ENCODE measurements at places on chromosomes 2 and 18.

- DNase-seq: no peak
These were observed 12.6 kb downstream of the GLI2 start for GRCh38 chr2:120748310-120748709.

GRCh38 chr2:177568893-177569292, 176.3 kb downstream of the AGPS start:
- DNase-seq: no peak

DNA sequence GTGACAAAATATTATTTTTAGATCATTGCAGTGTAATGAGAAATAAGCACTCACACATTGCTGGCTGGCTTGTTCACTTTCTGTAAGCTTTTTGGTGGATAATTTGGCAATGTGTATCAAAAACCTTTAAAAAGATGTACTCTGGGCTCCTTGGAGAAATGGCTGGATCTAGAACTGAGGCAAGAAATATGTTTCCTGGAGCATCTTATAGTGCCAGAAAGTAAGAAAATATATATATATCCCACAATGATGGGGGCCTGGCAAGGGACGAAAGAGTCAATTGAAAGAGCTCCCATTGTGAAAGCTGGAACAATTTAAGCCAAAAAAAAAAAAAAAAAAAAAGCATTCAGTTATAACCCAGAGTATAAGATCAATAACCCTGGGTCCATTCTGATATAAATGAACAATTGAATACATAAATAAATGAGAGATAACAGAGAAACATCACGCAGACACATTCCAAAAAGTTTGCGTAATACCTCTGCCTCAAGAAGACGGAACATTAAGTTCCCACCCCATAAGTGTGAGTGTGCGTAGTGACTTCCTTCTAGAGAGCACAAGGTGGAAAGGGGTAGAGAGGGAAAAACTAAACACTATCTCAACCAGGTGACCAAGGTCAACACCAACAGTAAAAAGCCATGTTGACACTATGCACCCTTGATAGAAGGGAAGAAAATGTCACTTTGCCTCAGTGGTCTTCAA, 77.5 kb downstream of the BIN1 start:
- DNase-seq: no peak

GRCh38 chr2:233418761-233419546, 64.7 kb downstream of the DGKD start:
- peak; percentile 30 for DNase-seq

DNA sequence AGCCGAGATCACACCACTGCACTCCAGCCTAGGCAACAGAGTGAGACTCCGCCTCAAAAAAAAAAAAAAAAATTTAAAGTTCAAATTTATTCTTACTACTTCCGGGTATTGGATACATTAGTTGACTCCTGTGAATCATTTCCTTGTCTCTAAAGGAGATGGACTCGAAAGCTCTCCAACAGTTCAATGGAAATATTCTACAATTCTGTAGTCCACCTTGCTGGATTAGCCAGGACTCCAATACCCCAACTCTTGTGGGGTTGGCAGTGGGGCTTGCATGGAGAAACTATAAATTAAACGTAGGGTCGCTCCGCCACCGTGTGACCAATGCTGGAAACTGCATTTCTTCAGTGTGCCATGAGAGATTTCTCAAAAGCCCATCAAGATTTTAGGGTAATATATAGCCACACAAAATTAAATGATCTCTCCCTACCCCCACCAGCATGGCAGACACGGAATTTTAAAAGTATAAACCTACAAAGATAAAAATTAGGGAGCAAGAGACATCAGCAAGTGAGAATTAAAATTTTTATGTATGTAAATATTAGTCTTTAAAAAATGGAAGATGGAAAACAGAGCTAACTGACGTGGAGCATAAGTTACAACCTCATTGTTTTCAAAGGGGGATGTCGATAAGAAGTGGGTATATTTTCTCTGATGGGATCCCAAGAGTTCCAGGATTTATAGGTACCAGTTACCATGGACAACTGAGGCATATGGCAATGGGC, 27.8 kb upstream of the GAREM2 start:
- DNase-seq: peak; percentile 55

DNA sequence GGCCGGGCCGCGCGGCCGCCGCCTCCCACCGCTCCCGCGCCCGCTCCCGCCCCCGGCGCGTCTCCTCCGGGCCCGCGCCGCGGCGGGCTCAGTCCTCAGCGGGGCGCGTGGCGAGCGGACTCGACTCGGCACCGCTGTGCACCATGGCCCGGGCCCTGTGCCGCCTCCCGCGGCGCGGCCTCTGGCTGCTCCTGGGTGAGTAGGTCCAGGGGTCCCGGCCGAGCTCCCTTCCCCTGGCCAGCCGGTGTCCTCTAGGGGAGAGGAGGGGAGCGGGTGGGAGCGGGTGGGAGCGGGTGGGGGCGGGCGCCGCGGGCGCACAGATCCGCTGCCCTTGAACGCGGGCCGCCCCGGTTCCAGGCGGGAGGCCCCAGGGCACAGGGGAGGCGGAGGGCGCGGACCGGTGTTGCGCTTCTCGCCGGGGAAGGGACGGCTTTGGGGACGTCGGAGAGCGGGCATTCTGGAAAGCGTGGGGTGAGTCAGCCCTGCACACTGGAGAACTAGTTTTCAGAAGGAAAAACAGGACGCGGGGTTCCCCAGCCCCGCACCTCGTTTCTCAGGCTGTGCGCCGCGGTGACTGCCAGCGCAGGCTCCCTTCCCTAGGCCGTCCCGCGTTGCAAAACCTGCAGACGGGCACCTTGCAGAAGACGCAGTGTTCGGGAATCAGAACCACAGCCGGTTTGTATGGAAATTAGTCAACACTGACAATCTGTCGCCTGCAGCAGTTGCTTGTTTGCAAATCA, at the start of gene RAMP1:
RAMP1 (plus strand) TSS at position 91 of the 740 bp plus-strand sequence; CDS start at position 144, 53 bp downstream.
- DNase-seq: no peak

DNA sequence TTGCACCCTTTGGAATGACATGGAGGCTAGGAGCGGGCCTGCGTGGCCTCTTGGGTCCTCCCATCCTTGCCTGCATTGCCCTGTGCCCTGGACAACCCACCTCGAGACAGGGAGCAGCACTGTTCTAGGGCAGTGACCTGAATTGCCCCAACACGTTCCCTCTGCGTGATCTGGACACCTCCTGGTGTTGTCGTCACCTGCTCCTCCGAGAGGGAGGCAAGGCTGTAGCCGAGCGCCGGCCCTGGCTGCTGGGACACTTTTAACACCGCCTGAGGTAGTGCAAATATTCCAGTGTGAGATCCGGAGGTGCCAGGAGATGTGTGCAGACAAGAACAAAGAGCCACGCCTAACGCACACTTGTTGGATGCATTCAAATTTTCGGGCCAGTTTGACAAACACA, 131.5 kb downstream of the SMAD7 start:
- no peak for DNase-seq

Data from fibroblast of skin of abdomen (primary cell).